ENCODE measurements at places on chromosomes 12 and 14.

GRCh38 chr12:54388237-54389133 is 4.0 kb upstream of the ZNF385A start:
- DNase-seq: no peak

GRCh38 chr12:24991209-24992049 is 42.5 kb upstream of the BCAT1 start:
- DNase-seq: no peak

GRCh38 chr14:90495357-90496276 is 98.8 kb downstream of the CALM1 start:
- no peak for DNase-seq

- DNase-seq: no peak
These were observed 514.1 kb downstream of the MED13L start for GRCh38 chr12:115763376-115763775.

GRCh38 chr14:21068521-21069387 is 1.4 kb upstream of the ARHGEF40 start:
- no peak for DNase-seq

- DNase-seq: no peak
These were observed 93.4 kb downstream of the C12orf75 start for GRCh38 chr12:105423921-105424320.

GRCh38 chr12:94169966-94170689 is 21.8 kb downstream of the PLXNC1 start:
- DNase-seq: no peak

DNA sequence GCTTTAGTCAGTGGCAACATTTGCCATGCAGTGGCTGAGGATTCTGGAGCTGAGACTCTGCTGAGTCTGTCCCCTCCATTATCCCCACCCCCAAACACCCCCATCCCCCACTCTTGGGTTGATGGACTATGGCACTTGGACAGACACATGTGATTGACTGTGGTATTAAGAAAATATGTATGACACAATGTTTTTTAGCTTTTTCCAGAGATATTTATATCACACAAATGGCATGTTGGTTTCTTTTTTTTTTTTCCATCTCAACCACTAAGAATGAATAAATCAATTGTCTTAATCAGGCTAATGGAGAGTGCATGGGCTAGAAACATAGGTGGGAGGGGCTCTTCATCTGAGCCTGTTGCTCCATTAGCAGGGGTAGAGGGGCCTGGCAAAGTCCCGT is 30.7 kb upstream of the MAP1LC3B2 start:
- no peak for DNase-seq

GRCh38 chr12:132600048-132601032 is 10.0 kb downstream of the LRCOL1 start:
- DNase-seq: no peak

- DNase-seq: no peak
These were observed 101.9 kb downstream of the TMTC3 start for GRCh38 chr12:88243982-88244381.

DNA sequence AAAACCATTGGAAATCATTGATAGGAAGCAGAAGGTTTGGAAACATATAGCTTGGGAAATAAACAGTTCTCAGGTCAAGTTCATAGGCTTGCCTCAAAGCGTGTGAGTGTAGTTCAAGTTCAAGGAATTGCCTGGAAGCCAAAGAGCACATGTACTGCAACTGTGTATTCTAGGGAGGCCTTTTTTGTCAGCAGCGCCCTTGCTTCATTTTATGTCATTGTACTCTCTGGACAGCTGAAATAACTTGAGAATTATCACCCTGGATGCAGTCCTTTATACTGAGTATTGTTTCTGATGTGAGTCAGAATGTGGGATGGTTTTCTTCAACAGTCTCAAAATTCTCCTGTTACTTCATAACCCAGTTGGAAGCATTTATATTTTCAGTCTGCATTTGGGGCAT is 16.0 kb upstream of the EVL start:
- no peak for DNase-seq

DNA sequence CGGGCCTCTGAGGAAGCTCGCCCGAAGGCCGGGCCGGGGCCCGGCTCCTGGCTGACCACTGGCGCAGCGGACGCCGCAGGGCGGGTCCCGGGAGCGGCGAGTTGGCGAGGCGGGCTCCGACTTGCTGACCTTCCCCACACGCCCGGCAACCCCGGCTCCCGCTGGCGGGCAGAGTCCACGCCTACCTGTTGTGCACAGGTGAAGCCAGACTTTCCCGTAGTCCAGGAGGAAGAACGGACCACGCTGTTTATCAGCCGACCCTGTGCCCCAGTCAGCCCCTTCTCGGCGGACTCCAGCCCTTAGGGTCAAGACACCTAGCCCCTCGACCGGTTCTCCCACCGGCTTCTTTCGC is 407 bp downstream of the HEATR5A start:
- DNase-seq: no peak

DNA sequence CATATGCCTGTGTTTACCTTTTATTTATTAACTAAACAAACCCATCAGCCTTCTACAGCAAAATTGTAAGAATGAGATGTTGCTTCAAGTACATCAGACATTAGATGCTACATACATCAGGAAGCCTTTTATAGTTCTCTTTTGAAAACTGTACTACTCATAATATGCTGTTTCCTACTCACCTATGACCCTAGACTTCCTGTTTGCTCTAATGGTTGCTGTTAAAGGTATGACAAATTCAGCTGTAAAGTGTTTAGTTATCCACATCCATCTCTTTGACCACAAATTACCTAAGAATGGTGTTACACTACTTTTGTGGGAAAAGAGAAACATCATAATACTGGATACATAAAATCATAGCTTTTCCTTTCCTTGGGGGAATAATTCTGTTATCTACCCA is 220.0 kb downstream of the RAD51B start:
- no peak for DNase-seq

DNA sequence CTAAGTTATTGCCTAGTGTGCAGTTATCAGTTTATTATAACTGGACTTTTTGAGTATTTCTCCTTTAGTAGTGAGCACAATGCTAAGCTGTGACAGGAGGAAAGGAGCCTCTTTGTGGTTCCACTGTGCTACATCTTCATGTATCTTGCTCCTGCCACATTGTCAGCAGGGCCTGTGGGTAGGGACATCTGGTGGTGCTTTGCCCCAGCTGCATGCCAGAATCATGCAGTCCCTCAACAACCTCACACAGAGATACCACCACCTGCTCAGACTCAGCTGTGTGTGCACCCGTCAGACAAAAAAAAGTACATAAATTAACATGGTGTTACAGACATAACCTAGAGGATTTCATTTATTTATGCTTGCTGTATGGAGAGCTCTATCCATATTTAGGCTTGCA is 51.1 kb downstream of the MIS18BP1 start:
- DNase-seq: no peak

DNA sequence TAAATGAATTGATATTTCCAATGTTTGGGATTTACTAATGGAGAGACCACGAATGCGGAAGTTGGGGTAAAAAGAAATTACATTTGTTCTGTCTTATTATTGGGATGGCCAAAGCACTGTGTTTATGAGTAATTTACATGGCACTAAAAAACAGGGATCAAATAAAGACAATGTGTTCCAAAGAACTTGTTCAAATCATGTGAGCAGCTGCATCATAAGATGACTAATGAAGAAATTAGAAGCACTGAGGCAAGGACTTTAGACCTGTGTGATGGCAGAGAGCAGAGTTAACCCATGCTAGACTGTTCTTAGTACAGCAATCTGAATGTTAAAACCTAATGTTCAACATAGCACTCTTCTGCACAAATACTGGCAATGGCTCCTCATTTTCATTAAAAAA is 34.3 kb upstream of the DCN start:
- DNase-seq: no peak

GRCh38 chr14:64217308-64217707 is 76.9 kb downstream of the ESR2 start:
- no peak for DNase-seq

GRCh38 chr14:106803379-106803778 is 1277.0 kb downstream of the TMEM121 start:
- DNase-seq: no peak

- DNase-seq: no peak
These were observed 35.9 kb downstream of the TESC start for GRCh38 chr12:117063162-117063911.

GRCh38 chr14:55803873-55804553 is 224.0 kb downstream of the KTN1 start:
- DNase-seq: no peak

DNA sequence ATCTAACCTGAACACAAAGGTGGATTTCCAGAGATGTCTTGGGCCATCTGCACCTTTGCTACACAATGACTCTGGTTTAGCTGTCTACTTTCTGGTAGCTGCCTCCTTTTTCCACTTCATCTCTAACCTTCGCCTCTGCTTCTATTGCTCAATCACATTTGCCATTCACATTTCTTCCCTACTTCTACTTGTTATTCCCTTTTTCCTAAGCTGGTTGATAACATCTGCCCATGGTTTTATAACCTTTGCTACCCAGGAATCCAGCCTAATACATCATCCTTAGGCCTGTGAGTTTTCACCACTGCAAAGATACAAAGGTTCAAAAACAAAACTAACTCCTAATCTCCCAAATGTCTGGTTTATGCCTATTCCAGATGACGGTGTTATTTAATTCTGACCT is 13.2 kb downstream of the SPPL3 start:
- DNase-seq: no peak

DNA sequence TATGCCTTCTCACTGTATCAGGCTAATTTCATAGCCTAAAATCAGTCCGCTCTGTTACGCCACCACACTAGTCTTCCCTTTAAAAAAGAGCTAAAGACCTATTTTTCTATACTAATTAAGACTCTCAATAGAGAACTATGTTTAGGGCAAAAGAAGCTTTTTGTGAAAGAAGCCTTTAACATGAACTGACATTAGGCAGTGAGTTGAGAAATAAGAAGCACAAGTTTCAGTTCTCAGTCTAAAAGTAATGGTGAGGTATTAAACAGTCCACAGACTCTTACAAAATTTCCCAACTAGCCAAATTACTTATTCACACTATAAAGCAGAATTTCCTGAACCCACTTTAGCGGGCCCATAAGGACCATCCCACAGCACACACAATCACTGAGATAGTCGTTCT is 93.7 kb downstream of the SOX5 start:
- DNase-seq: no peak

GRCh38 chr14:50530794-50531365 is 1.5 kb downstream of the MAP4K5 start:
- no peak for DNase-seq

DNA sequence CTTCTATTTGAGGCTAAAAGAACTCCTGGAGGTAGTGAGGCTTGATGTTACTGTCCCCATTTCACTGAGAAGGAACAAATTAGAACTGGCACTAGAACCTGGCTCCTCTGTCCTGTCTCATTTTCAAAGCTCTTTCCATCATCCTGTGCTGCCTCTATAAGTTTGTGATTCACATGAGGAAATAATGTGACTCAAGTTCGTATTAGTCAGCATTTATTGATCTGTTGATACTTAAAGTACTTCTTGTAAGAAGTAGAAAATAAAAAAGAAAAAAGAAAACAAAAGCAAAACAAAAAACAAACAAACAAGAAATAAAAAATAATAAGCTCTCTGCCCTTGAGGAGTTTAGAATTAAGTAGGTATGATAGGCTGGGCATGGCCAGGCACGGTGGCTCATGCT is 2.3 kb upstream of the ESPL1 start:
- no peak for DNase-seq

DNA sequence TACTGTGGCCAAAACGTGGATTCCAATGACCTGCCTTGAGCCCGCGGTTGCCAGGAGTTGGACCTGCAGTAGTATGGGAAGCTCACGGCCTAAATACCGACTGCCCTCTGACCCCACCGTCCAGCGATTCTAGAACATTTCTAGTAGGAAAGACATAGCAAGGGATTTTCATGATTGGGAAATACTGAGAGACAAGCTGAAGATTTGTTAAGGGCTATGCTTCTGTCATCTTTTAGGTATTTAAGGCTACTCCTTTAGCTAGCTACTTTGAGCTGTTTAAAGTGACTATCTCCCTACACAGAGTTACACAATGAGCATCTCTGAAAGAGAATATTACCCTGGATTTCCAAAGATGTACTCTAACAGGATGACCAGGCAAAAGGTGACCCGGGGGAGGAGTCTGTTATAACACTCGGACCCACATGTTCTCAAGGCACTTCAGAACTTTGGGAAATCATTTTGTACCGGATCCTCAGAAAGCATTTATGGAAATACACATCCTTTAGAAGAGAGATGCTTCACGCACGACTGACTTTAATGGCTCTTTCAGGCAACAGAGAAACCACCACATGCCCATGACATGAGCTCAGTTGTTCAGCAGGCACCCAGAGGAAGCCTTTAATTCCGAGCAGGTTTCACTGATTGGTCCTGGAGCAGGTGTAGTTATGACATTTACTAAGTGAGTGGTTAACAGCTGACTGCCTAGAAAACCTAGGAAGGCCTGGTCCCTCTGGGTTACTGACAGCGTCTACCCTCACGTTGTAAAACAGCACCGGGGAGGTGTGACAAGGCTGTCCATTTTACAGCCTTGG is 4.2 kb downstream of the BAG5 start:
- DNase-seq: no peak

DNA sequence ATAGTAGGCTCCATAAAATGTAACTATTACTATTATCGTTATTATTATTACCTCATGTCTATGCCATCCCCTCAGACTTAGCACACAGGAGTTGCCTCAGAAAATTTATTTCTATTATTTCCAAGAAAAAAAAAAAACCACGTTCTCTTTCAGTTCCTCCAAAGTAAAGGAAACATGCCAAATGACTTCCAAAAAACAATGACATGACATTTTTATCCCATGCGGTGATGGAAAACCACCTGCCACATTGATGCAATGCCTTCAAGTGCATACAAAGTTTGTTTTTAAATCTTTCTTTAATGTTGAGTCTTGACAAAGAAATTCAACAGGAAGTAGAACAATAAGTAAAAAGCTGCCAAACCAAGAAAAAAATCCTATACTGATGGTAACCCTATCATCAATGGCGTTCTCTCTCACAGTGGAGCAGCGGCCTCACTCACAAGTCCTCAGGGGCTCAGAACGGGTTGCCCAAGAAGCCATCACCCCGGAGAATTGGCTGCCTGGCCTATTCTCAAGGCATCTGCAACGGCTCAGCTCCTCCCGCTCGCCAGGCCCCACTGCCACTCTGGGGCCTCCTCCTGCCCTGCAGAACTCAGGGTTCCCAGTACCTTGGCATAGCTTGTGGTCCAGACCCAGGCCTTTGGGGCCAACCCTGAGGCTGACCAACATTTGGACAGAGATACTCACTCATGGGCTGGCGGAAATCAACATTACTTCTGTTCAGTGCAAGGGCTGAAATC is 51.9 kb downstream of the SERPINA3 start:
- DNase-seq: no peak

DNA sequence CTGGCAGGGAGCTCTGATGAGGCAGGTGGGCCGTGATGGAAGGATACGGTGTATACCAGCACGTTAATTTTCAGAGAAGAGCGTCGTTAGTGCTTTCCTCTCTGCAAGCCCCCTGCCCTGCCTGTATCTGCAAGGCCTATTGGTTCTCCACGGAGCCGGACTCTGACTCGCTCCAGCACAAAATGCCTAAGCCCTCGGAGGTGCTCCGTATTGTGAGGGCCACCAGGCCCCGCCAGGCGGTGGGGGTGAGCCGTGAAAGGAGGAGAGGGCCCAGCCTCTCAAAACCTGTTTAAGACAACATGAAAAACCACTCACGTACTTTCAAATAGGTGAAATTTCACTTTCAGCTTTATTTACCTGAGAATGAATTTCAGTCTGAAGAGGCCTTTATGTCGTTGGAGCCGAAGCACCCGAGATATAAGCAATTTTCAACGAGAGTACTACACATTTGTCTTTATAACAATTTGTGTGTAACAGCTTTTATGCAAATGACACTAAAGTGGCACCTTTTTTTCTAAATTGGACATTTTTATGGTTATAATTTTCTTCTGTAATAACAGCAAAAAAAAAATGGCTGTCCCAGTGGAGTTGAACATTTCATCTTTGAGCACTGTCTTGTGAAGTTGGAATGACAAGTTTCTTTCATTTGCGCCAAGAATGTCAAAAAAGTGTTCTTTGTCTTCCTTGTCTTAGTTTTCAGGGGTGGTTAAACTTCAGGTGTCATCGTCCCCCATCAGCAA is 749.5 kb downstream of the VRK1 start:
- no peak for DNase-seq
